ENCODE measurements at places on chromosomes 6 and 20. TPM values are rescaled to one million over a fixed set of nuclear protein-coding genes. Genes with fewer than 3 reads are reported as not detected.

SLC35F1 gene
- 10.2 TPM for total RNA-seq

HCRTR2 gene
- total RNA-seq, result not detected

TNFRSF6B gene
- 1.1 TPM for total RNA-seq

RIMS1 gene
- total RNA-seq, result 1.4 TPM

- DNase-seq, result no peak
Measured at GRCh38 chr6:133834472-133835170, 54.3 kb upstream of the TCF21 start.

DNA sequence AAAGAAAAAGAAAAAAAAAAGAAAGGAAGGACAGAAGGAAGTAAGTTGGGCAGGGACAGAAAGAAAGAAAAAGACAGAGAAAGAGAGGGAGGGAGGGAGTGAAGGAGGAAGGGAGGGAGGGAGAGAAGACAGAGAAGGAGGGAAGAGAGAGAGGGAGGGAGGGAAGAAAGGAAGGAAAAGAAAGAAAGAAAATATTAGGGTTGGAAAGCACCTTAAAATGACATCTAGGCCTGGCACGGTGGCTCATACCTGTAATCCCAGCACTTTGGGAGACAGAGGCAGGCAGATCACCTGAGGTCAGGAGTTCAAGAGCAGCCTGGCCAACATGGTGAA lies 33.2 kb downstream of the FASTKD5 start:
- DNase-seq, result no peak

DNA sequence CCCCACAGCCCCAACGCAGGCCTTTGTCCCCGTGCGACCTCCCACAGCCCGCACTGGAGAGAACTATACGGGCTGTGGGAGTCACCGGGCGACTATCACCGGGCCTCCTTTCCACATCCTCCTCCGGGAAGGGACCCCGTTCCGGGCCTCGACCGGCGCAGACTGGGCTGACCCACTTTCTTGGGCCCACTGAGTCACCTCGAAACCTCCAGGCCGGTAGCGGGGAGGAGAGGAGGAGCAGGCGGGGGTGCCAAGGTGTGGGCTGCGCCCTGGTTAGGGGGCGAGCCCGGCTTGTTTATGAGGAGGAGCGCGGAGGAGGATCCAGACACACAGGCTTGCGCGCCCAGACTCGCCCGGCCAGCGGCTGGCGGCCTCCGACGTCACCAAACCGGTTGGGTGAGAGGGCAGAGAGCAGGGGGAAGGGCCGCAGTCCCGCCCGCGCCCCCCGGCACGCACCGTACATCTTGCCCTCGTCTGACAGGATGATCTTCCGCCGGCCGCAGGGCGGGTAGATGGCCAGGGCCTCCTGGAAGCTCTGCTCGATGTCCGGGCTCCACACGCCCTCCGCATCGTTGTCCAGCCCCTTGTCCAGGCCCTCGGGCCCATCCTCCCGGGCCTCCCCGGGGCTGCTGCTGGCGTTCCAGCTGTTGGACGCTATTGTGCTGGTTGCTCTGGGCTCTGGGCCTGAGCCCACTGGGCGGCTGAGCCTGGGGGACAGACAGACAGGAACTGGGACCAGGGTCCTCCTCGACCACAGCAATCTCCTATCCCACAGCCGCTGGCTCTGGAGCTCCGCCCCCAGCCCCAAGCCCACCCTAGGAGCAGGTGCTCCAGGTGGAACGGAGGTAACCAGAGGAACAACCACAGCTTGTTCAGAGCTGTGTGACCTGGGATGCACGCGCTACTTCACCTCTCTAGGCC lies 10.6 kb downstream of the TEAD3 start:
- no peak for DNase-seq

DNA sequence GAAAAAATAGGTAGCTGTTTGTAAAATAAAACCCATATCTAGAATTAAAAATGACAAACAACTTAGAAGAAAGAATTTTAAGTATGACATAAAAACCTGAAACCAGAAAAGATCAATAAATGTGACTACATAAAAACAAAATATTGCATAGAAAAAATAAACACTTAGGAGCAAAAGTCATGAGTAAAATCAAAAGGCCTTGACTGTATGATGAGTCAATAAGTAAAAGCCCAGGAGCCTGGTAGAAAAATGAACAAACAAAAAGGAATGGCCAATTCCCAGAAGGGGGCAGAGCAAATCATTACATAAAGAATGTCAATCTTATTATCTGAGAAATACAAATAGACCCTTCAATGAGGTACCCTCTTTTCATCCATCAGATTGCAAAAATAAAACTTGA lies 20.7 kb upstream of the ENPP1 start:
- DNase-seq, result no peak

DNA sequence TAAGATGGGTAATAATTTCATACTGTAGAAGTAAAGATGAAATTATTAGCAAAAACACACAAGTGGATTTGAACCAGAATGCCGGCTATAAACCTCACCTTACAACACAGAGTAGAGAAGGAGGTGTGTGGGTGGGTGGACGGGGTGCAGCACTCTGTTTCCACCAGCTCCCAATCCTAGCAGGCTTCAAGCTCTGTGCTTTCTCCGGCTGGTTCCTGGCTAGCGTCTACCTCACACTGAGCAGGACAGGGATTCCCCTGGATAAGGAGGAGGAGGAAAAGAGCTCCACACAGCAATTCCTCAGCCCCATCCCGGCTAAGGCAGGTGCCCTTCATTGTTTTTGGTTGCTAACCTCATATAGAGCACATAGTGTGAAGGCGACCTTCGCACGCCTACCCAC lies 453.3 kb downstream of the C6orf118 start:
- no peak for DNase-seq

DNA sequence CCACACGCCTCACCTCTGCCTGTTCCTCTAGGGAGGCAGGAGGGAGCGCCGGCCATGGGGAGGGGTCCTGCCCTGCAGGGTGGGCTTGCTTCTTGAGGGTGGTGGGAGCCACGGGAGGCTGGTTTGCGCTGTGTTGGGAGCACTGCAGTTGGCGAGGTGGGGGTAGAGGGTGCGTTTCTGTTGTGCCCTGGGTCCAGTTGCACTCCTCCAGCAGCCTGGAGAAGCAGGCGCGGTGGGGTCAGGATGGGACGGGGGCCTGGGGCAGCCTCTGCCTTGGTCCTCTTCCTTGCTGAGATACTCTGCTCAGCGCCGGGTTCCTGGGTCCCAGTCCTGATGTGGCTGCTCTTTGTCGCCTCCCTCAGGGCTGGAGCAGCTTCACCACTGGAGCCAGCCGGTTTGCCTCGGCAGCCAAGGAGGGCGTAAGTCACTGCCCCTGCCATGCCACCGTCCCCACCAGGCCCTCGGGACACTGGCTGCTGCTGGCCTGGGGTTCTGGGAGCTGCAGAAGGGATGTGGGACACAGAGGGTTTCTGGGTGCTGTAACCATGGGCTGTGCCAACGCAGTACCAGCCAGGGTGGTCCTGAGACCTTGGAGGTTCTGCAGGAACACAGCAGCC lies 8.4 kb downstream of the ARFGAP1 start:
- no peak for DNase-seq

- DNase-seq, result no peak
Measured at GRCh38 chr20:16412906-16413305, 160.3 kb downstream of the KIF16B start.

DNA sequence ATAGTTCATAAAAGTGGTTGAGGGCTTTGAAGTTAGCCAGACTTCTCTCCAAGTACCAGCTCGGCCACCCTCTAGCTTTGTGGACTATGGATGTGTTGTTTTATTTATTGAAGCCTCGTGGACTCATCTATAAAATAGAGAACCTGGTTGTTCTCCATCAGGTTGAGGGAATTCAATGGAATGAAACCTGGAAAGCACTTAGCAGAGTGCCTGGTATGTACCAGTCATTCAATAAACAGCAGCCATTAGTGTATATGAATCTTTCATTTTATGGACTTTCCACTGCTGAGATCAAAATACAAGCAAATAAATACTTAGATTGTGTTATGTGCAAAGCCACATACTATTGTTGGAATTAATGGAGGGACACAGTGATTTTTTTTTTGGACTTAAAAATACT lies 206.8 kb downstream of the SOX4 start:
- no peak for DNase-seq

- DNase-seq, result no peak
Measured at GRCh38 chr20:61573415-61574305, 321.6 kb downstream of the CDH4 start.

DNA sequence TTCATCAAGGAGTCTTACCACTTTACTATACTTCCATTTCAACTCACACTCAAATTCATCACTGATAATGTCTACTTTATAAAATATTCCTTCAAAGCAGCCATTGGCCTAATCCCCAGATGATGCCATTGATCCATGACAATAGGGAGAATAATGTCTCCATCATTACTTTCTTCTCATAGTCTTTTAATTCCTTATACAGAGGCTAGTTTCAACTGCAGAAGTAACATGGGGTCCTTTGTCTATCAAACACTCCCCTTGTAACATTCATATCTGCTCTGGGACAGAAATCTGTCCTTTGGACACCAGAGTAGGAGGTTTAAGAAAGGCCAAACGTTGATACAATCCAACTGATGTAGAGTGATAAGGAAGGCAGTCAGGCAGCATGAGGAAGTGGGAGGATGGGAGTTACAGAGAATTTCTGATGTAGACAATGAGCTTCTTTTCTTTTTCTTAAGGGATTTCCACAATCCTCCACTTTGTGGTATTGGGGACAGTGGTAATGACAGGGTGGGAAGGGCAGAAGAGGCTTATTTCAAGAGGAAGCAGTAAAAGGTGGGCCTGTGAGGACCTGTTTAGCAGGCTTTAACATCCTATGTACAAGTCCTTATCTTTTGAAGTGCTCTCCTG lies 18.9 kb upstream of the HLA-DOA start:
- DNase-seq, result no peak

Measured in heart left ventricle (tissue), 16 donors.